ENCODE measurements at places on chromosomes 16 and 17. TPM values are rescaled to one million over a fixed set of nuclear protein-coding genes. Genes with fewer than 3 reads are reported as not detected.

DNA sequence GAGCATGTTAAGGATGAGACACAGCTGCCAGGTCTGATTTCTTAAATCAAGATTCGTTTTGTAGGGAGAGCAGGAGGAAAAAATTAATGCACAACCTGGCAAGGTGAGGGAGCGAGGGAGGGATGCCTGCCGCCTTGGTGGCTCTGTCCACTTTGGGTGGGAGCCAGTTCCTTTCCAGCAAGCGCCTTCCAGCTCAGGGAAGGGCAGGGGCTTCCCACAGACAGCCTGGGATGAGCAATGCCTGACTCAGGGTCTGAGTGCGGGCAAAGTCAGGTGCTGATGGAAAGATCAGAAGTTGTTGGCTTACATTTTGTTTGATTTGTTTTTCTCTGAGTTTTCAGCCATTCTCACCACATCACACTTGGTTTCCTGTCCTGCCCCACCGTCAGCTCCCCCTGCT, 220.7 kb downstream of the ENGASE start:
- no peak for DNase-seq

GRCh38 chr17:1590029-1590746, 27.6 kb upstream of the PITPNA start:
- no peak for DNase-seq

GRCh38 chr17:67528751-67529436, 151.8 kb downstream of the PITPNC1 start:
- DNase-seq, result no peak

DNA sequence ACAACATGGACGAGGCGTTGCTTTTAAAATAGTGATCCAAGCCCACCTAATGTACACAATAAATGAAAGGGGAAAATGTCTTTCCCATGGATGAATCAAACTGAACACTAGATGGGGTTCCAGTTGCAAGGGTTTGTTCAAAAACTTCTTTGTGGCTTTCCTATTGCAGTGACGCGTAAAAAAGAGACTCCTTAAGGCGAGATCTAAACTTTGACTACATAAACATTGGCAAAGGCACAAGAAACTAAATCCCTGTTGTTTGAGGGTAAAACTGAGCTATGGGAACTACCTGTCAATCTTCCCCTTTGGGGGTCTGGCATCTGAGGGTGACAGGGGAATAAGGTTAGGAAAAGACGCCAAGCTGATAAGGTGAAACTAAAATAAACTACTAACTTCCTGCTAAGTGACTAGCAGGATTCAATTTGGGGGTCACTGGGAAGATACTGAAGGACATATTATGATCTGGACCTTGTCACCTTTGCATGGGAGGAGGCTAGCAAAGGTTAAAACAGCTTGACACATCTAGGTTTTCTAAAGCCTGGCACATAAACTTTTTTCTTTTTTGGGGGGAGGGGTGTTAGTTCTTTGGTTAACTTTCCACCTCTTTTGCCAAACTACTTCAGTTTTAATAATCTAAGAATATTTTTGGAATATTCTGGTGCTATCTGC, 4.7 kb downstream of the SALL1 start:
- no peak for DNase-seq

GRCh38 chr17:39064374-39064773, 87.1 kb downstream of the PLXDC1 start:
- DNase-seq, result no peak

GRCh38 chr17:15663176-15663575, 20.9 kb downstream of the TRIM16 start:
- no peak for DNase-seq

GRCh38 chr16:68070806-68071517, 14.2 kb upstream of the NFATC3 start:
- DNase-seq, result no peak

TMC6 gene
- total RNA-seq, result 19.5 TPM

DNA sequence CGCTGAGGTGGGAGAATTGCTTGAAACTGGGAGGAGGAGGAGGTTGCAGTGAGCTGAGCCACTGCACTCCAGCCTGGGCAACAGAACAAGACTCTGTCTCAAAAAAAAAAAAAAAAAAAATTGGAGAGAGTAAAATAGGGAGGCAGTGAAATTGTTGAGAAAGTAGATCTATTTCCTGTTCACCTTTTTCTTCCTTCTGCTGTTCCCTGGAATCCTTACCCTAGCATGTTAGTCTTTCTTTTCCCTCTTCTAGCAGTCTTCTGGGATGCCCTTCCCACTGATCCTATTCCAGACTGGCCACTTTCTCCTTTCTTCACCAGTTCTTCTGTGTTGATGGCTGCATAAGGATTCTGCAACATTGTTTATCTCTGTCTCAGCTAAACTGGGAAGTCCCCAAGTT, 3.1 kb downstream of the NME2 start:
- DNase-seq, result no peak

DNA sequence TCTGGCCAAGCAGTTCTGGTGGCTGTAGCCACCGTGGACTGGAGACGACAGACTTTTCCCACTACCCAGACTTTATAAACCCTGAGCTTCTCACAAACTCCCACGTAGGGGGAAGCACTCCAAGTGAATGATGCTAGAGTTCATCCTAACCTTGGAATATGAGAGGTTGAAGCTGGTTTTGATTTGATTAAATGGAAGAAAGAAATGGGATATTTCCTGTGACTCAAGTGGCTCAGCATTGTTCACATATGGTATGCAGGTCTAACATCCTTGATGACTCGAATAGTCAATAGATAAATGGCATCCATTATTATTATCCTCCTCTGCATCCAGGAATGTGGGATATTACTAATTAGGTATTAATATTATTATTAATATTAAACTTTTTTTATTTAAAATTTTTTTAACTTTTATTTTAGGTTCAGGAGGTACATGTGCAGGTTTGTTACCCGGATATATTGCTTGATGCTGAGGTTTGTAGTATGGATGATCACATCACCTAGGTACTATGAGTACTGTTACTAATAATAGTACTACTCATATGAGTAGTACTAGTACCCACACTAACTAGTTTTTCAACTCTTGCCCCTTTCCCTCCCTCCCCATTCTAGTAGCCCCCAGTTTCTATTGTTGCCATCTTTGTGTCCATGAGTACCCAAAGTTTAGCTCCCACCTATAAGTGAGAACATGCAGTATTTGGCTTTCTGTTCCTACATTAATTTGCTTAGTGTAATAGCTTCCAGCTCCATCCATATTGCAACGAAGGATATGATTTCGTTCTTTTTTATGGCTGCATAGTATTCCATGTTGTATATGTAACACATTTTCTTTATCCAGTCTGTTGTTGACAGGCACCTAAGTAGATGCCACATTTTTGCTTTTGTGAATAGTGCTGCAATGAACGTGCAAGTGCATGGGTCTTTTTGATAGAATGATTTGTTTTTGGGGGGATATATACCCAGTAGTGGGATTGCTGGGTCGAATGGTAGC, 22.9 kb downstream of the PIK3R6 start:
- DNase-seq, result no peak

DNA sequence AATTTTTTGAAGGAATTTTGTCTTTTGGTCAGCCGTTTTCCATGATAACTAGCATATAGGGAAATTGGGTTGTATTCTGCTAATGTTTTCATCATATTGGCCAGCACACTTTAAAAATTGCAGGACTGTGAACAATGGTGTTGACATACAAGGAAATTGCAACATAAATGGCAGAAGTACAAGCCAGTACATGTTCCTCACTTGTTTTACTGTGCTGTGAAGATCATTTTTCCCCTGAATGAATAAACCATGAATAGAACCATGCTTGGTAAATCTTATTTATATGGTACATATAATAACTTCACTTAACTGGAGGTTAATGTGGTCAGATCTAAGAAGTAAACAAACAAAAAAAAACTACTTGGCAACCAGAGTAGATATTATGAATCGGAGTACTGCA, 22.8 kb downstream of the OMG start:
- DNase-seq, result no peak

- no peak for DNase-seq
Measured at GRCh38 chr16:24041834-24042631, 206.2 kb downstream of the PRKCB start.

CNGB1 gene
- 0.16 TPM for total RNA-seq

CLEC16A gene
- 19.9 TPM for total RNA-seq

DNA sequence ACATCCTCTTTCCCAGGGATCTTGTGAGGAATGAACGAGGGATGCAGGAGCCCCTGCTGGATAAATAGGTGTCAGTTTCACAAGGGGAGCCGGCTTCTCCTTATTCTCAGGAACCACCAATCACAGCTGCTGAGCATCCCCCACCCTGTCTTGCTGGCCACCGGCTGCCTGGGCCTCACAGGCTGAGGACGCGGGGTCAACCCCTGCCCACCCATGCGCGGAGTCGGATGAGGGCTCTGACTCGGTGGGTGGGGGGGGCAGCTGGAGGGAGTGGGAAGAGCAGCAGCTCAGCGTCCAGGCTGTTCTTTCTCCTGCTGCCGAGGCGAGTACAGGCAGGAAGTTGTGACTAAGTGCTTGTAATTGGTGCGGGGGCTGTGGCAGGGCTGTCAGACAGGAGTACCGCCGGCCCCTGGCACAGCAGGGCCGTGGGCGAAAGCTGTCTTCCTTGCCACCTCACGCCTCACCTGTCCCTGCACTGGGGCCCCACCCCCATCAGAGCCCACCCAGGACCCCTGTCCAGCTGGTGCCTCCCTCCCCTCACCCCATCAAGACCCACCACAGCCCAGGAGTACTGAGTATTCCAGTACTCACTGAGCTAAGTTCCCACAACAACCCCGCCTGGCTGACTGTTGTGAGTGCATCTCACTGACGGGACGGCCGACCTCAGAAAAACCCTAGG, 11.0 kb upstream of the DPEP1 start:
- DNase-seq, result peak; percentile 40

DNA sequence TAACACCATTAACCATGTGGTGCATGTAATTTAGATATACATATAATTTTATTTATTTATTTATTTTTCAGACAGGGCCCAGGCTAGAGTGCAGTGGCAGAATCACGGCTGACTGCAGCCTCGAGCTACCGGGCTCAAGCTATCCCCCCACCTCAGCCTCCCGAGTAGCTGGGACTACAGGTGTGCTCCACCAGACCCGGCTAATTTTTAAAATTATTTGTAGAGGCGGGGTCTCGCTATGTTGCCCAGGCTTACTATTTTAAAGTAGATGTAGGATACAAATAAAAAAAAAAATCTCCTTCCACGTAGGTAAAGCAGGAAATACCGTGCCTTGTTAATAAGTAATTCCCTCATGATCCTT, 446 bp upstream of the COQ7 start:
- no peak for DNase-seq

- no peak for DNase-seq
Measured at GRCh38 chr17:46986366-46986765, 7.3 kb upstream of the RPRML start.

INCA1 gene
- total RNA-seq, result 0.42 TPM

KRTAP3-1 gene
- total RNA-seq, result not detected

RUNDC3A gene
- 2.0 TPM for total RNA-seq

DNA sequence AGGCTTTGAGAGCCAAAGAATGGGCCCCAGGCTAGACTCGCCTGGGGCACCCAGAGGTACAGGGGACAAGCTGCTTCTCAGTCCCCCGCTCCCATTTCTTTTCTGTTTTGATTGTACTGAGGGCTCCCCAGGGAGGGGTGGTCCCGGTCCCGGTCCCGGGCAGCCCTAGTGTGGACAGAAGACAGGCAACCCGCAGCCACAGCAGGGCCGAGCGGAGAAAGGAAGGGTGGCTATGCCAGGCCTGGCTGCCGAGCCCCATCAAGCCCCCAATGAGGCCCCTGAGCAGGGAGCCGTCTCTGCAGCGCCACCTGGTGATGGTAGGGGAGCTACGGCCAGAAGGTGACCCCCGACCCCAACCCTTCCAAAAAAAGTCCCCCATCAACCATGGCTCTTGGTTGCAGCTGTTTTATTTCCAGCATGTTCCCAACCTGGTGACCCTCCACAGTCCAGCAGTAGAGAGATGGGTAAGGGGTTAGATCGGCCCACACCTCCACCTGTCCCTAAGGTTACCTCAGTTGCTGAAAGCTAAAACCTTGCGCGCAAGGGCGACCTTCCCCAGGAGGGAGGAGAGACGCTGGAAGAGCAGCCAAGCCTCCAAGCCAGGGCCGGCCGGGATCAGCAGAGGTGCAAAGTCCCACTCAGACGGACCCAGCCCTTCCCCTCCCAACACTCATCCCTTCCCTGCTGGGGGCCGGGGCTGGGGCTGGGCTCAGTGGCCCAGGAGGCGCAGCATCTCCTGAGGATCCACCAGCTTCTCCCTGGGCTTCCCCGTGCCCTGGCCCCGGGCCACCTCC, 2.6 kb upstream of the GRIN2C start:
- no peak for DNase-seq

AXIN2 gene
- total RNA-seq, result 23.4 TPM

- no peak for DNase-seq
Measured at GRCh38 chr17:76956846-76957540, 88.8 kb downstream of the MGAT5B start.

GRCh38 chr16:962901-963814, 7.6 kb downstream of the LMF1 start:
- DNase-seq, result no peak

DNA sequence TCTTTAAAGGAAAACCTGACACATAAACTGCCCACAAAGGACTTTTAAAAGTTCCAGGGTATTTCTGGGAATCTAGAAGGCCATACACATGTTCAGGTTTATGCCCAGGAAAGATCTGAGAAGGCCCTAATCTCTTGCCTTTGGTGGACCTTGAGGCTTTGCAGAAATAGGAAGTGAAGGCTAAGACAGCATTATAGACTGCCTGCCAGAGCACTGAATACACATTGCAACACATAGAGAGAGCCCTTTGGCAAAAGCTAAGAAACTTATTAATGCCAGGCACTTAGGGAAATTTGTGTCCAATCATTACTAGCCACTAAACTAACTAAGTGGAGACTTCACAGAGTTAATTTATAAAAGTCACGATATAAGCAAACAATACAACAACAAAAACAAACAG, 70.4 kb downstream of the MMD start:
- DNase-seq, result no peak

- no peak for DNase-seq
Measured at GRCh38 chr16:4987250-4987579, 29.1 kb downstream of the SEC14L5 start.

TLCD3B gene
- total RNA-seq, result 0.32 TPM

DPEP2NB gene
- not detected for total RNA-seq

Data from urinary bladder (tissue), 4 donors.